Fibroblast of villous mesenchyme (primary cell): ENCODE measurements at places on chromosomes 7 and 10. TPM values are rescaled to one million over a fixed set of nuclear protein-coding genes. Genes with fewer than 3 reads are reported as not detected.

DNA sequence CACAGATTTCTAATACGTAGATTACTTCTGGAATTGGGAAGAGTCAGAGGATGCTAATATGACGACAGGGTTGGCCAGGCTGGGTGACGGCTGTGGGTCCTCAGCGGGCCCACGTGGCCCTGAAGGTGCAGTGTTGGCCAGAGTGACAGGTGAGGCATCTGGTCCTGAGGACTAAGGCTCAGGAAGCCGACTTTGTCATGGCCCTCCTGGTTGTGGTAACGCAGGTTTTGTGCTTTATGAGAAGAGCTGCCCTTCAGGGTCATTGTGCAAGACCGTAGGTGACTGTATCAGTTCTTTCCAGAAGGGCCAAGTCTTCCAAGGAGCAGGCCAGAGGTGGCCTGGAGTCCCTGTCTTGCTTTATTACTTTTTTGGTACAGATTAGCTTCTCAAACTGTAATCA lies 2.5 kb downstream of the EIF3B start:
- DNase-seq: no peak

The SHH gene
- total RNA-seq: not detected in 2 replicates

The CRHR2 gene
- not detected in 2 replicates for total RNA-seq

GRCh38 chr10:26938578-26938977 lies 77.8 kb upstream of the ABI1 start:
- no peak for DNase-seq

- no peak for DNase-seq
Measured at GRCh38 chr10:61448091-61448490, 5.1 kb downstream of the TMEM26 start.

DNA sequence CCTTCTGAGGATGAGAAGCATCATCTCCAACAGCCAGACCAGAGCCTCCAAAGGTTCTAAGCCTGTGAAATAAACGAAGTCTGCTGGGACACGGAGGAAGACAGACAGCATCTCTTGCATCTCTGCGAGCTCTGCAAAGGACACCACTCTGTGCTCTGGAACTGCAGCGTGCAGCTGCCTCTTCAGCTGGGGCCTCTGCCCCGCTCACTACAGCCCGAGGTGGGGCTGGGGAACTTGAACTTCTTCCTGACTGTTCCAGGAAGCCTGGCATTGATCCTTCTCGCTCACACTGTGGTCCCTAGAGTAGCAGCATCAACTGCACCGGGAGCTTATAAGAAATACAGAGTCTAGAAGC lies 163.3 kb downstream of the USP6NL start:
- no peak for DNase-seq

GRCh38 chr10:124646483-124647352 lies 97.5 kb downstream of the FAM53B start:
- DNase-seq: peak; percentile 99

DNA sequence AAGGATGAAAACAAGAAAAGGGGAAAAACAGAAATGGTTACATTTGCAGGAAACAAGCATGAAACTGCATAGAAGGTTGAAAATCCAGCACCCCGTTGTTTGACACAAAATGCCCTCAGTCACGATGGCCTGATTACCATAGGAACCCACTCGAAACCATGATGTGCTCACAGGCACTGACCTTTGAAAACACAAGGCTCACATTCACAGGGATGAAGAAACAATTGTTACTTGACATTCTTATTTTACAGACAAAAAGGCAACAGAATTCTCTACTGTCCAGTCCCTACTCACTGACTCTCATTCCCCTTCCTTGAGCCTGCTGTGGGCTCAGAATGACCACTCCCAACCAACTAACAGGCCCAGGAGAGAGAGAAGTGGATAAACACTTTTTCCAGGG lies 131.4 kb upstream of the PDLIM1 start:
- no peak for DNase-seq

GRCh38 chr10:70752571-70752970 lies 32.6 kb downstream of the TBATA start:
- no peak for DNase-seq

GRCh38 chr7:116769546-116769945 lies 92.8 kb upstream of the CAPZA2 start:
- no peak for DNase-seq

The AQP1 gene
- total RNA-seq: 11.9 and 25.0 TPM in 2 replicates

DNA sequence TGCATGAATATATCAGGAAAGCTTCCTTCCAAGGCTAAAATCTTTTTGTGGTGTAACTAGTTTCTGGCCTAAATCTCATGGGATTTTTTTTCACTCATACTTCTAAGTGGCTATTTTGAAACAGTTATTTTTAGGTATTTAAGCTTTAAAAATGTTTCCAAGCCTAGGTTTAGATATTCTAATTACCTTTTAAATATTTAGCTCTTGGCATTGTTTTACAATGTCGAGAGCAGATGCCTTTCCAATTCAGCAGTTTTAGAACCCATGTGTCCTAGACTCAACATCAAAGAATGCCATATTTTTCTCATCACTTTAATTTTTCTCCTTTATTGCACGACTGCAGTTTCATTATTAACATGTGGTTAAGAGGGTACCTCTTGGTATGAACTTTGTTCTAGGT lies 27.1 kb upstream of the STOX1 start:
- no peak for DNase-seq

DNA sequence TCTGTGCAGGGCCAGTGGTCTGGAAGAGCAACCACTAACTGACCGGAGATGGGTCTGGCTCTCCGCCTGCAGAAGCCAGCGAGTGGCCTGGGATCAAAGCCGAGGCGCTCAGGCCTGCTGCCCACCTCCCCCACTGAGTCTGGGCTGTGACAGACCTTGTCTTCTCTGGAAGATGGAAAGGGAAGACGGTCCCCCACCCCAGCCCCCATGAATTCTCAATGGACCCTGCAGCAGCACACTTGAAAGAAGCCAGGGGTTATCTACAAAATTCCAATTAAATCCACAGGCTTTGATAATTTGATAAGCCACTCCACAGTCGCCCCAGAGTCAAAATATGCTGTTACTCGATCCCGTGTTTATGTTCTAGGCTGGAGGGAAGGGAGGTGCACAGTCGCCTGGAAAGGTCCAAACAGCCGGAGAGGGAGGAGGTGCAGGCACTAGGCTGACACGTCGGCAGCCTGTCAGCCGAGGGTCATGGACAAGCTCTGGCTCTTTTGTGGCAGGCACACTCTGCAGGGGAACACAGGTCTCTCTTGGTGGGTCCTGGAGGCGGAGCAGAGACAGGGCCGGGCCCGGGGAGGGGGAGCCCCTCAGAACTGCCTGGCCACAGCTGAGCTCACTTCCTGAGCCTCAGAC lies 134.9 kb downstream of the SH3PXD2A start:
- peak; percentile 66 for DNase-seq

DNA sequence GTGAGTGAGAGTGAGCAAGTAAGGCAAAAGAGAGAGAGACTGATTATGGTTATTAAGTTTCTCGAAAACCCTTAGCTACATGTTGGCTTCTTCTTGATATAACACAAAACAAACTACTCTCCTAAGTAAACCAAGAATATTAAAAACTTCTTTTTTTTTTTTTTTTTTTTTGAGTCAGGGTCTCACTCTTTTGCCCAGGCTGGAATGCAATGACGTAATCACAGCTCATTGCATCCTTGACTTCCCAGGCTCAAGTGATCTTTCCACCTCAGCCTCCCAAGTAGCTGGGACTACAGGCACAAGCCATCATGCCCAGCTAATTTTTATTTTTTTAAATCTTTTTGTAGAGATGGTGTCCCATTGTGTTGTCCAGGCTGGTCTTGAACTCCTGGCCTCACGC lies 102.2 kb upstream of the IL6 start:
- DNase-seq: no peak

GRCh38 chr7:158549616-158550393 lies 37.8 kb downstream of the PTPRN2 start:
- DNase-seq: peak; percentile 6

The GRID1 gene
- under 0.01 TPM in 1 of 2 replicates, not detected in the other for total RNA-seq

The MNX1 gene
- total RNA-seq: not detected in 2 replicates

GRCh38 chr10:46033602-46034011 lies 3.2 kb upstream of the NCOA4 start:
- peak; percentile 68 for DNase-seq

The CLCN1 gene
- total RNA-seq: under 0.01 TPM in 2 replicates

The HELLS gene
- total RNA-seq: 38.7 and 39.7 TPM in 2 replicates

- DNase-seq: no peak
Measured at GRCh38 chr7:158976468-158976848, 120.1 kb downstream of the DYNC2I1 start.

The PVRIG gene
- total RNA-seq: not detected in 2 replicates

GRCh38 chr10:66283064-66283463 lies 642.8 kb upstream of the LRRTM3 start:
- DNase-seq: no peak

GRCh38 chr10:78190051-78190825 lies 156.6 kb downstream of the RPS24 start:
- no peak for DNase-seq

DNA sequence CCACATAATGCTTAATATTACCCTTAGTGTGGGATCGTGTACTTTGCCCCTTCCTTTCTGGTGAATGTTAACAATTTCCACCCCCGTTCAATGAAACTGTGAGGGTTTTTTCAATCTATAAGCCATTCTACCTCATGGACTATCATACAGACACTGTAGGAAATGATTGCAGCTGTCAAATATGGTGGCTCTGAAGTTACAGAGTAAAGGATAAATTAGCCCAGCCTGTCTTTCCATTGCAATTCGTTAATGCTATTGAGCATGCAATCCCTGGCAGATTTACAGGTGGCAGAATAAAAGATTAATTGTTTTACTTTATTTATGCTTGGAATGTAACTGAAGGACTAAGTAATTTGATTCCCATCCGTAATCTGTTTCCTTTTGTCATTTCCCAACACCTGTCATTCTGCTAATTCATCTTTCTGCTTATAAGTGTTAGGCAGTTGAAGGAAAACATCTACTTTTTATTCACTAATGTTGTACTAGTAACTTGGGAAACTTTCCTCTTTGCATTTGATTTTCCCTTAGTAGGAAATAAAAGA lies 1211.6 kb upstream of the LRRN3 start:
- DNase-seq: no peak

GRCh38 chr10:113613977-113614690 lies 49.7 kb downstream of the NRAP start:
- DNase-seq: no peak

DNA sequence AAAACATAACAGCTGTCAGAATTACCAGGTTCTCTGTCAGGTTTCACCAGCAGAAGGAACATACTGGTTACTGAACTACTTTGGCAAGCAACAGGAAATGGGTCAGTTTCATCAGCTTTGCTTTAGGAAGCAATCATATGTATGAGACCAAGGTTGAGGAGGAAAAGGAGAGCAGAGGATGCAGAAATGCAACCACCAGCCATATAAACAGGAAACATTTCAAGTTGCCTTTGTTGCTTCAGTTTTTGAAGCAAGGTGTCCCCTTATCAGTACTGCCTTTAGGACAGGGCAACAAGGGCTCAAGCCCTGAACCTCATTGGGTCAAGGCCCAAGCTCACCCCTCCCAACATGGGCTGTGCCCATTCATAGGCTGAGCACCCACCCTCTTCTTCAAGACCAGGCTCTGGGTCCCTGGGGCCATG lies 10.2 kb downstream of the HIPK2 start:
- no peak for DNase-seq

DNA sequence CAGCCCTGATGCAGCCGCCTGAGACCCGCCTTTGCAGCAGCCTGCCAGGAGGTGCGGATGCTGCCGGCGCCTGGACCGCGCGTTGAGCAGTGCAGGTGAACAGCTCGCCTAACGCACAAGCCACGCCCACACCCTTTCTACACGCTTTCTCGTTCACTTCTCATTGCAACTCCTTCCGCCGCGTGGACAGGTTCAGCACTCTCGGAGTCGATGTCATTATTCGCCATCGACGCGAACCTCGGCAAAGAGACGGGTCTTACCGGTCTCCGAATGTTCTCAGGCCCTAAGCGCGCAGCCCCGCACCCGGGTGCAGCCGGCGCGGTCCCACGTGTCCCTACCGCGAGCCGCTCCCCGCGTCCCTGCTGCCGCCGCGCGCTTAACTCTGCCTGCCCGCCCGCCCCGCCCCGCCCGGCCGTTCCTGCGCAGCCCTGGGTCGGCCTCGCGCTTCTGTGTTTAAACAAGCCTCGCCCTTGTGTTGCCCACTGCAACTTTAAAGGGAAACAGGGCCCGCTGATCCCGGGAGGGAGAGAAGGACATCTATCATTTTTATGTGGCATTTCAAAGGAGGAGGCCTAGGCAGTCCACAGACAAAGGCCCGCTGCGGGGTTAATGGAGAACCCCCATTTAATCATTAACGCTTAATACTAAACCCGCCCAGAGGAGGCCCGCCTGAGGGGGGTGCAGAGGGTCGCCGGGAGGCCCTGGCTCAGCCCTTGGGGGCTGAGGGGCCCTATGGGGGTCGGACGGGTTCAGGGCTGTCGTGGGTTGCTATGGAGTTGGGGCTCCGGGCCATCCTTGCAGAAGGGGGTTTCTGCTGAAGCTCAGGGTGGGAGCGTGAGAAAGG lies 128.5 kb downstream of the WDR11 start:
- peak; percentile 5 for DNase-seq

The SPAM1 gene
- total RNA-seq: not detected in 2 replicates

- no peak for DNase-seq
Measured at GRCh38 chr10:17209881-17210280, 8.4 kb upstream of the TRDMT1 start.

DNA sequence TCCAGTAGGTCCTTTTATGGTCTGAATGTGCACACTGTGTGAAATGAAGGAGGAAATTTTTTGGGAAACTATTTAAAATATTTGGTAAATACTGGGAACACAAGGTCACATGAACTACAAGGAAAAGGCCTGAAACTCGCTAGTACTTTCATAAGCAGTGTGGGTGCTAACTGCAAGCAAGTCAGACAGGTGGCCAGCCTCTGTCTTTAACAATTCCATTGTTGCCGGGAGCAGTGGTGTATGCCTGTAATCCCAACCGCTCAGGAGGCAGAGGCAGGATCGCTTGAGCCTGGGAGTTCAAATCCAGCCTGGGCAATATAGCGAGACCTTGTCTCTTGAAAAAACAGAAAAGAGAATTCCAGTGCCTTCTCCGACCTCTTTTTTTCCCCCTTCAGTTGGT lies 37.5 kb downstream of the SMURF1 start:
- no peak for DNase-seq

The CELF2 gene
- 0.97 and 2.2 TPM in 2 replicates for total RNA-seq

- DNase-seq: no peak
Measured at GRCh38 chr7:47714669-47715607, 133.0 kb upstream of the TNS3 start.

The RPEL1 gene
- total RNA-seq: 0.32 and 0.43 TPM in 2 replicates

- DNase-seq: peak; percentile 23
Measured at GRCh38 chr10:70925377-70926225, 37.2 kb upstream of the PCBD1 start.

GRCh38 chr7:55552320-55553023 lies 19.8 kb downstream of the VOPP1 start:
- DNase-seq: peak; percentile 61
